ENCODE measurements at places on chromosomes 4 and X.
A peak's percentile ranks its signal among the peaks of the same experiment; 100 is the strongest.

- peak; percentile 43 for ATAC-seq
Observed at GRCh38 chr4:137519406-137519805, 12.9 kb downstream of the PCDH18 start.

DNA sequence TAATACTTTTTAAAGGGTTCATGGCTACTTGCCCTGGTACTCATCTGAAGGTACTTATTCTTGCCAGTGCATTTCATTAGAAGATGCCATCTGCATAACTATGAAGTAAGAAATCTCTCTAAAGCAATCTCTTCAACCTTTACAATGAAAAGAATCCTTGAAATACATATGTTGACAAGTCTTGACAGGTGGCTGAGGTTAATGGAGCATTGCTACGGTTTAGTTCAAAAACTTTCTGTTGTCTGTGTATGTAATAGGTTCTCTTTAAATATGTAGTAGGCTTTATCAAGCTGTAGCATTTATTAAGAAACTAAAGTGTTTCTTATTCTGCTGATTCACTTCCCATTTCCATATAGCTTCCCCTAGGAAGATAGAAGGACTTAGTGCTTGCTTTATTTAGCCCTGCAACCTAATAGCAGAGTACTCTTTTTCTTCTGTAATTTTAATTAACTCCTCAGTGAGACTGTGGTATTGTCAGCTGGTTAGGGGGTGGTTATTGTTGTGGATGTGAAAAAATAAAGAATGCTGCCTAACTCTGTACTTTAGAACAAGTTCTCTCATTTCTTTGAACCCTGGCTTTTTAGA is 39.3 kb downstream of the SLAIN2 start:
- ATAC-seq: no peak

- no peak for ATAC-seq
Observed at GRCh38 chr4:97942951-97943350, 200.3 kb downstream of the STPG2 start.

DNA sequence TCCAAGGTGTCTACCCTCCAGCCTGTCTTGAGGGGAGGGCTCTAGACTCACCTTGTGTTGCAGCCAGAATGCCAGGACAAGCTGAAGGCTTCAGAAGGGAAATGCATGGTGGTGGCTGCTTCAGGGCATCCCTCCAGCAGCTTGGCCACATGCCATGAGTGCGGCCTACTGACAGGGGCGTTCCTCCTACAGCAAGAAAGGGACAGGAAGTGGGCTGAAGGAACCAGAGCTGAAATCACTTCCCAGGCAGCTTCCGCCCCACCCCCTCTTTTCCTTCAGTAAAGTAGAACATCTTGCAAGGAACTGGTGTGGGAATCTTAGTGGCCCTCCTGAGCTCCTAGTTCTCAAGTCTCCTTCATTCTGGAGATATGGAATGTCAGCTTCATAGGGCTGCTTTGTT is 167.5 kb upstream of the DGKK start:
- ATAC-seq: no peak

- ATAC-seq: no peak
Observed at GRCh38 chrX:150499240-150499639, 69.2 kb upstream of the MTM1 start.

DNA sequence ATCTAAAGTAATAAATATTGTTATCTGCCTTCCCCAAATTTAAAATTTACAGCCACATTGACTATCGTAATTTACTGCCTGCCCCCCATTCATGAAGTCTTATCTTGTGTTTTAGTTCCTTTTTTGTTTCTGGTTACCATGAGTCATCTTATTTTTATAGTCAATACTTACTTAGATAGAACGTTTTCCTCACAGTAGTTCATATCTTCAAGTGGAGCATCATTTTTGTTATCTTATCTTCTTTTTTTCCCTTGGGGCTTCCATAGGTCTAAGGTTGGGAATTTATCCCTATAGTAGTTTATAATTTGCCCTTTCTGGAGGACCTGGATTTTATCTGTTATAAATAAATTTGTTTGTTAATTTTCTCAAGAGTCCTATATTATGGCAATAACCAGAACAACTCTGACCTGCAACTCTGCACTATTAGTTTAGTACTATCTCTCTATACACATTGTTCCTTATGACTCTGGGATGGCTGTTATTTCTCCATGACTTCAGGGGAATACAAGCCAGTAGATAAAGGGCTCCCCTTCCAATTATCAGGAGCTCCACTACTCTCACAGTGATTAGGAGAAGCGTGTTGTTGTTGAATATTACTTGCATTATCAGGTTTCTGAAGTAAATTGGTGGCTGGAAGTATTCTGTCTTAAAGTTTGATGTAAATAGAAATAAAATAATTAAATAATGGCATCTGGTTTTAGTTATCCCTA is 330.6 kb downstream of the GALNTL6 start:
- ATAC-seq: no peak

DNA sequence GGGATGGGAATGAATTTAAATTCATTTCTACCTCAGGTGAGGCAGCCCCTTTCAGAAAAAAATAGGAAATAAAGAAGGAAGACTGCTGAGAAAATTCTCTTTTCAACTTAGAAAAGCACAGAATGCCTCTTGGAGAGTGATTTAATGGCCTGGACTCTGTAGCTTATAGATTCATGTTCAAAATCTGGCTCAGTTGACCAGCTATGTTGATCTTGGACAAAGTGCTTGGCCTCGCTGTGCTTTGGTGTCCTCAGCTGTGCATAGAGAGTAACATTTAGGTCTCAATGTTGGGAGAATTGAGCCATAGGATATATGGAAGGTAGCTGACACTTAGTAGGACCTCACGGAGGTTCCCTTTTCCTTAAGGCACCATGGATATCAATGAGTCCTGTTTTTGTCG is 49.7 kb upstream of the SFRP2 start:
- ATAC-seq: no peak

DNA sequence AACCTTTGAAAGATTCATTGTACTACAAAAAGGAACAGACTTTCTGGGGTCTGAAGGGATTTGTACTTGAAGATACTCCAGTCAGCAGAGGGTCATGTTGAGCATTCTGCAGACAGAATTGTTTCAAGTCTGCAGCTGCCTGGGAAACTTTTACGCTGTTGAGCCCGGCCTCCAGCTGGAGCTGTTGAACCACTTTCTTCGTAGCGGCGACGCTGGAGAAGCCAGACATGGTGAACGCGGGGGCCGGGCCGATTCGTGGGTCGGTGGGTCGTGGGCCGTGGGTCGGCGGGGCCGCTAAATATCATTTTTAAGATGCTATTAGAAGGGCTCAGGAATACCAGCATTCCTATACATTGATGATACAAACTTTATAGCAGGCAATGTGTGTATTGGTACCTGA is 12.0 kb upstream of the RTL9 start:
- no peak for ATAC-seq

DNA sequence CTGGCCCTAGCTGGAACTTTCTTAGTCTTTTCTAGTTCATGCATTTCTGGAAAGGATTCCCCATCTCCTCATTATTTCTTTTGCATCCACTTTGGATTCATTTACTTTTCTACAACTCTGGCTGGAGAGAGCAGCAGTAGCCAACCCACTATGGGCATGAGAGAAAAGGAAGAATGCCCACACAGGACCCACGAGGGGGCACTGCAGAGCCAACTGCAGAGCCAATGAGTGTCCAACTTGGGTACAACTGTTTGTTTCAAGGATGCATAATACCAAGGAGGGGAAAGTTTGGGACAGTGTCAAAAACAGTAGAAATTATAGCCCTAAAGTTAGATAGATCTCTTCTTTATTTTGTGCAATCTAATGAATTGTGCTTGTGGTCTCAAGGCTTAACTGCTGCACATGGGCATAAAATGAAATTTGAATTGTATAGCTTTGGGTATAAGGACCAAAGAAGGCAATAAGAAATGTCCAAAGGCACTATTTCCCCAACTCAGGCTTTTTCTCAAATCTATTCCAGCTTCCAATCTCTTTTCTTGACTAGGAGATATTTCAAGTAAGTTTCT is 230.6 kb downstream of the NSUN7 start:
- no peak for ATAC-seq

DNA sequence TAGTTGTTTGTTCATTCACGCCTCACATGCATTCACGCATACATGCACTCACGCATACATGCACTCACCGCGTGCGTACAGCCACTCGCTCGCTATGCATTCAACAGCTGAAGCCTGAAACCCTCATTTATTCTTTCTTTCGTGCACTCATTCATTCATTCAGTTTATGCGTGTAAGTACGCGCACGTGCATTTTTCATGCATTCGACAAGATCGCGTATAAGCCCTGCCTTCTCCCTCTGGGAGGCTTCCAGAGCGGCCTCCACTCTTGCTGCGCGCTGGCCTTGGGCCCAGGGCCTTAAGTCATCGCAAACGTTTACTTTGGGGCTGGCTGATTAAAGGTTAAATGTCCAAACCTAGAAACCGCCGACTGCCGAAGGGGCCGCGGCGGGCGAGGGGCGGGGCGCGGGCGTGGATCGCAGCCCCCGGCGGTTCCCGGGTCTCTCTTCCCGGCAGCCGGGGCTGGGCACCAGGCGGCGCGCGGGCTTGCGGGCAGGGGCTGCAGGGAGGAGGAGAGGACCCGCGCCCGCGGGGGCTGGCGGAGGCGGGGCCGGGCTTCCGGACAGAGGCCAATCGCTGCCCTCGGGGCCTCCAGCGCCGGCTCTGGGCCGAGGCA is at the start of gene GYG2:
TSS of gene GYG2 (plus strand) at position 587 of the 615 bp plus-strand sequence. CDS start 1,259 bp downstream, outside the sequence.
- ATAC-seq: no peak

GRCh38 chr4:70674731-70675130 is 8.4 kb upstream of the JCHAIN start:
- ATAC-seq: no peak

DNA sequence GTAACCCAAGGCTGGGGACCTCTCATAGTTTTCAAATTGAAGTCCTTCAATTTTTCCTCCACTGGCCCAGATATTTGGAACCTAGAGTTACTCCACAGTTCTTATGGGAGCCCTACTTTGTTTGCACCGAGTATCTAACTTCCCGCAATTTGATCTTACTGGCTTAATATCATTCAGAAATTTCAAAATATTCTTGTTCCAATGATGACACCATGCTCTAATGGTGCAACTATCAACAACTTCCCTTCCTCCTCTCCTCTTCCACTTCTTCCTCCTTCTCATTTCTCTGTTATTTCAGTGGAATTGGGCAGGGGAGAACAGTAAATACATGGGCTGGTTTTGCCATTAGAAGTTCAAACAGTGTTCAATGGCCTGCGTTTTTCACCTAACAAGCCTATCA is 20.2 kb downstream of the PDCL2 start:
- no peak for ATAC-seq

DNA sequence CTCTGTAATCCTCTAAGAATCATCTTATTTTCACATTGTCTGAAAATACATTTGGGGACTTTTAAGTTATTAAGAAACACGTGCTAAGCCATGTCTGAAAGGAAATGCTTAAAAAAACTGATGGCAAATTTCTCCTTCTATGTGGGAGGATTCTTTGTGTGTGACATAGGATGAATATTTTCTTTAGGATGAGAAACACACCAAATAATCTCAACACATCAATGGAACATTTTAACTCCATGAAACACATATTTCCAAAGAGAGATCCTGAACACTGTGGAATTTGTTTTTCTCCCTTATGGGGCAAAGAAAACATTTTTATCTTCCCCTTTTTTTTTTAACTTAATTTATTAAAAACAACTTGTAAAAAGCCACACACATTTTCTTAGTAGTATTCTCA is 153.8 kb upstream of the ANKRD50 start:
- ATAC-seq: no peak

- ATAC-seq: no peak
Observed at GRCh38 chr4:154836513-154836912, 55.4 kb downstream of the RBM46 start.

DNA sequence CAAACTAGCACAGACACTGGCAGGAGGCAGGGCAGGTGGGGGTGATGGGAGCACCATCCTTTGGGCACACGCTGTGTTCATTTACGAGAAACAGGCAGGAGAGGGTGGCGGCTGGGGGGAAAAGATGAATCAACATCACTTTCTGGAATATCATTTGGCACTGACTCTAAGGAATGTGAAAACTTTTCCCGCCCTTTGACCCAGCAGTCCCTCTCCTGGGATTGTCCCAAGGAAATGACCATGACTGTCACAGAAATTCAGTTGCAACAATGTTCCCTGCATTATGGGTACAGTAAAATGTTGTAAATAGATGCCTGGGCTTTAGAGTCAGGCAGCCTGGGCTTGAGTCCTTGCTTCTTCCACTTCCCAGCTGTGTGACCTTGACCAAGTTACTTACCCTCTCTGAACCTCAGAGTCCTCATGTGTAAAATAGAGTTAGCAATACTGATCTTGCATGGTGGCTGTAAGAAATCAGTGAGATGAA is 58.6 kb downstream of the ABLIM2 start:
- no peak for ATAC-seq

- ATAC-seq: no peak
Observed at GRCh38 chr4:66885501-66886165, 659.7 kb downstream of the CENPC start.

GRCh38 chrX:148902581-148902980 is 402.2 kb downstream of the AFF2 start:
- no peak for ATAC-seq

- ATAC-seq: no peak
Observed at GRCh38 chr4:185831125-185831815, 19.3 kb upstream of the SORBS2 start.

GRCh38 chr4:109574443-109574850 is 14.4 kb downstream of the MCUB start:
- ATAC-seq: no peak

DNA sequence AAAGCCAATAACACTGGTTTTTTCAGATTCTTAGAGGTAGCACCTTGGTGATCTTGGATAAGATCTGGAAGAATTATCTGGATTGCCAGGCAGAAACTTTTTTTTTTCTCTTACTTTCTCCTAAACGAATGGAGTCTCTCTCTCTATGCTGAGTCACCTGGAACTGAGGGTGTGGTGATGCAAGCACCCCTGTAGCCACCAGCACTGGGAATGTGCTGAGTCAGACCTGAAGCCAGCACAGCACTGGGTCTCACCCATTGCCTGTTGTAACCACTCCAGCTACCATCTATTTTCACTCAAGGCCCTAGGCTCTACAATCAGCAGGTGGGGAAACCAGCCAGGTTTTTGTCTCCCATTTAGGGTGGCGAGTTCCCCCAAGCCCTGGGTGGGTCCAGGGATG is 923.8 kb downstream of the RAPGEF2 start:
- no peak for ATAC-seq

GRCh38 chrX:67555578-67556203 is 11.9 kb downstream of the AR start:
- no peak for ATAC-seq

DNA sequence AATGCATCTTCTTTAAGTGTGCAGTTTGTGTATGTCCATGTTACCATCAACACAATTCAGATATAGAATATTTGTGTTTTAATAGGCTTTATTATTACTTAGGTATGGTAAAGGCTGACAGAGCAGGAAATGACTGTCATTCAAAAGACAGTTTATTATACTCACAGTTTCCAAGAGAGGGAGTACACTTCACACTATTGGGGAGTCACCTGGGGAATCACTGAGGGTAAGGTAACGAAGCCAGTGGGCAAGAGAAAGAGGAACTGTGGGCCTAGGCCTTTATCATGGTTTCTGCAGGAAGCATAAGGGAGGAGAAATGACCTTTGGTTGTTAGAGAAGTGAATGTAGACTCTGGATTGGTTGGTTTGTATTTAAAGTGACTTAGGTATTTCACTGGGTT is 235.1 kb upstream of the HCCS start:
- ATAC-seq: no peak

Data from motor neuron (in vitro differentiated cells).